Left colon (tissue), 2 donors: ENCODE measurements at places on chromosomes 7 and 10. TPM values are rescaled to one million over a fixed set of nuclear protein-coding genes. Genes with fewer than 3 reads are reported as not detected.

NEUROD6 gene
- total RNA-seq, result not detected

TSPAN12 gene
- total RNA-seq, result 30.3 TPM

SEC61A2 gene
- 5.8 TPM for total RNA-seq

AZGP1 gene
- total RNA-seq, result 4.8 TPM

EPO gene
- total RNA-seq, result not detected

MMP21 gene
- not detected for total RNA-seq

ERVW-1 gene
- not detected for total RNA-seq

PGAM2 gene
- total RNA-seq, result 0.64 TPM

DNA sequence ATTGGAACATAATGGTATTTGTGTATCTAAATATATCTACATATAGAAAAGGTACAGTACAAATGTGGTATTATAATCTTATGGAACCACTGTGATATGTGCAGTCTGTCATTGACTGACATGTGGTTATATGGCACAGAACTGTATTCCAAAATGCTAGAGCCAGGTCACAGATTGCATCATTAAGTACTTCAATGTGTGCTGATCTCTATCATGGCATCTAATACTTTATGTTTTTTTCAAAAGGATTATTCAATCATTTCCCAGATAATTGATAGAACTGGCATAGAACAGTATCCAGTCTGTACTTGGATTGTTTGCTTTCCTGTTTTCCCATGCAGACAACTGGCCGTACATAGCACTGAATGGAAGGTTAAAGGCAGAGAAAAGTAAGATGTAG lies 662.7 kb downstream of the PARD3 start:
- no peak for DNase-seq

DNA sequence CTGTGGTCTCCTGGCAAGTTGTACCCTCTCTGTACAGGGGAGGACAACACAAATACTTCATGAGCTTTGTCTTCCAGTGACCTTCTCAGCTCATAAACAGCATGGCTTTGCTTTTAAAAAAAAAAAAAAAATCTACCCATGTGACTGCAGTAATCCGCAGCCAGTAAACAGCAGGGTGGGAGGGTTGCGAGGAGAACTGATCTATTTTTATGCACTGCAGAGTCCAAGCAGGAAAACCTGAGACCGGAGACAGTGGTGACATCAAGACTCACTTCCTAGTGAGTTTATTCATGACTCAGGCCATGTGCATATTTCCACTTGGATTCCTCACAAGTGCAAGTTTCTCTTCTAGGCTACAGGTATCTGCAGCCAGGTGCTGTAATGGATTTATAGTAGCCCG lies 127.9 kb downstream of the NRF1 start:
- DNase-seq, result no peak

- DNase-seq, result no peak
Observed at GRCh38 chr10:129894698-129895097, 69.4 kb downstream of the EBF3 start.

- peak; percentile 10 for DNase-seq
Observed at GRCh38 chr7:139382439-139382838, 22.7 kb downstream of the LUC7L2 start.

DNA sequence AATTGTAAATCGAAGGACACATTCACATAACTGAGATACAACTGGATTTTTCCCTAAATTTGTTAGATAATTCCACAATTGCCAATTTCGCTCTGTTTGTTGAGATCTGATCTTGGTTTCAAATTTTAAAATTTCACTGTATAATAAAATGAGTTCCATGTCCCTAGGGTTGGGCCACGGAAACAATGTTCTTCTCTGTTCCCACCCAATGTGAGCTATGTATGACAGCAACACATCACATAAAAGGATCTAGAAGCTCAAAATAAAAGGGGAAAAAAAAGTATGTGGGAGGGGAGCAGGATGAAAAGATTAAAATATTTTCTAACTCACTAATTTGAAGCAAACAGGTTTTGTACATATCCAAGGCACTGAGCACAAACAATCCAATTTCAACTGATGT lies 287.8 kb upstream of the MKLN1 start:
- no peak for DNase-seq

DNA sequence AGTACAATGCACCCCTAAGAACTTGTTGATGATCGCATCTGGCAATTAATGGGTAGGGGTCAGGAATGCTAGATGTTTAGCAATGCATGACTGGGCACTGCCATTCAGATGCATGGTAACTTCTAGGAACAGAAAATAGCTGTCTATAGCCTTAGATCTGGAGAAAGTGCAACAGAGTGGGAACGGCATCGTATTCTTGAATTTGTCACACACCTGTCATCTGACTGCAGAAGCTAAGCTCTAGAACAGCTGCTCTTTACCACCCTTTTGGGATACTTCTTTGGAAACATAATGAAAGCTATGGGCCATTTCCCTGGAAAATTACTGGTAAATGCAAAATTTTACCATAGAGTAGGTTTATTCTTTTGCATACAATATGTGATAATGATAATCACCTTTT lies 118.1 kb downstream of the SLC25A13 start:
- no peak for DNase-seq

DNA sequence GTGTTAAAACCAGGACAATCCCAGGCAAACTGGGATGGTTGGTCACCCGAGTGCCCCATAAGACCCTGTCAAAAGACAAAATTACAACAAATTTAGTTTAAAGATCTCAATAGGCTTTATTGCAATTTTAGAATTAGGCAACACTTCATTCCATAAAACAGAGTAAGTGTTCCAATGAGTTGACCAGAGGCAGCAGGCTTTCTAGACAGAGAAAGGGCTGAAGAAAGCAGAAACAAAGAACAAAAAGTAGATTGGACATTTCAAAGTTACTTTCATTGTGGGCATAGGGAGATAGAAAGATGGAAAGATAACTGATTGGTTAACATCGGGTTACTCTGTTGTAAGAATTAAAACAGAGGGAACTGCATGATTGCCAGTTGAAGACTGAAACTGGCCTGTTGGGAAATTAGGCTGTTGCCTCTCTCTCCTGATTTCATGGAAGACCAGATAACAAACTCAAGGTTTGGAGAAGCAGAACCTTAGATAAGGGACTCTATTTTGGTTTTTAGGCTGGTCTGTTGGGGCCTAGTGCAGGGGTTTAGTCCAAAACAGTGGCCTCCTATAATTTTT lies 36.3 kb downstream of the ENTPD1 start:
- DNase-seq, result no peak

DNA sequence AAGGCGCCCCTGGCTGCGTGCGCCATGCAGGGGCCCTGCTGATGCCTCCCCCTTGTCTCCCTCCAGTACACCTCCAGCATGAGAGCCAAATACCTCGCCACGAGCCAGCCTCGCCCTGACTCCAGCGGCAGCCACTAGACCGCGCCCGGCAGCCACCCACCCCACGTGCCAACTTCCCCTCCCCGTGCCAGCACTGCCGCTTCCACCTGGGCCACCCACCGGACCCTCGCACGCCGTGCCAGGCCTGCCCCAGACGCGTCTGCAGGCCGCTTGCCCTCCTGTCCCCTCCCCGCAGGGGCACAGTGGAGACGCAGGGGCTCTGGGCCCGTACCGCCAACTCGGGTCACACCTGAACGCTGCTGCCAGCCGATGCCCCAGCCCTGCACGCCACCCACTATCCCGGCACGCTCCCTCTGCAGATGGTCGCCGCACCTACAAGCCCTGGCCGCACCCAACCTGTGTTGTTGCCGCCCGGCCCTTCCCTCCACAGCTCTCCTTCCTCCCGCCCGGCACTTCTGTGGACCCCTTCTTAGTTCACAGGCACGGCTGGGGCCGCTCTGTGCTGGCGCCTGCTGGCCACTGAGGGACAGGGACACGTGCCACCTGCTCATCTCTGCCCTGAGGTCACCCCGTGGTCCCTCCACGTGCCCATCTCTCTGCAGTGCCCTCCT lies 26.3 kb upstream of the AMZ1 start:
- DNase-seq, result peak; percentile 25

DNA sequence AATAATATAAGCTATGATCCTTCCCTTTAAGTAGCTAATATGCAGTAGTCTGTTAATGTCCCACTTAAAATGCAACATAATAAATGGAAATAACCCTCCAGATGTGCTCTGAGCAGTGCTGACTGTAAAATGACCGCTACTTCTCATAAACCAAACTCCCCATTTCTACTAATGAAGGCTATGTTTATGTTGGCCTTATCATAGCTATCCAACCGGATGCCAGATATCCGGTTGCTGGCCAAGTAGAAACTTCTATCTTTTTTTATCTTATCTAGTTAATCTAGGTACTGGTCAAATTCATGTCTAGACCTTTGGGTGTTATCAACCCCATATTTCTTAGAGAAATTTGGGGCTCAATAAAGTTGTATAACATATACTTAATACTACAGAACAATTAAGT lies 56.6 kb downstream of the CHRM2 start:
- no peak for DNase-seq

GRCh38 chr7:77727936-77728701 lies 31.9 kb downstream of the RSBN1L start:
- DNase-seq, result no peak
